ENCODE measurements at places on chromosomes 12 and 14.

DNA sequence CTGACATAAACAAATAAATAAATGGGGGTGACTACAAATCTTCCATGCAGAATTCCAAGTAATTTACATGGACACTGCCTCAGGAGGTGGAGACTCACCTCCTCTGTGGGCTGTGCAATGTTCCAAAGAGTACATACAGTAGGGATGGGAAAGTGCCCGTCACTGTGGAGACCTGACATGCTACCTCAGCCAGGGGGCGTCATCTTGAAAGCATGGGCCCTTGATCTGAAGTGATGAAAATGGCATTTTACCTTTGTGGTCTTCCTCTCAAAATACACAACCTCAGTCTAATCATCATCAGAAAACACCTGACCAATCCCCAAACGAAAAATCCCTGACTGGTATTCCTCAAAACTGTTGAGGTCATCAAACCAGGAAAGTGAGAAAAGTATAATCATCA, 48.4 kb downstream of the ANAPC7 start:
- DNase-seq: no peak

- no peak for DNase-seq
Observed at GRCh38 chr12:108853981-108854446, 3.4 kb downstream of the SSH1 start.

GRCh38 chr14:58969951-58970751, 218.3 kb upstream of the DAAM1 start:
- DNase-seq: no peak

DNA sequence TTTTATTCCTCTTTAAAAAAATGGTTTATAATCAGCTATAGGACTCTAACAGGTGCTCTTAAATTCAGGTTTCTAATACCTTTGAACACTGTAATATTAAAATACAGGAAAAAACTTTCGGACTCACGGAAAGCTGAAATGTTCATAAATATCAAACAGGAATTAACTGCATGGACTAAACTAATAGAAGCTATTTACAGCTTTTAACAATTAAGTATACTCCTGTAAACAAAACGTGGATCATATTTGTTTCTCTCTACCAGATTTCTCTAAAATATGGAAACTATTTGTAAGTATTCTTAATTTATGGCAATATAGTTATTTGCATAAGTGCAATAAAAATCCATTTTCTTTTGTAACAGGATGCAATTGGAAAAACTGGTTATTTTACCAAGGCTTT, 108.9 kb upstream of the RESF1 start:
- no peak for DNase-seq

- no peak for DNase-seq
Observed at GRCh38 chr12:48454667-48455066, 17.7 kb upstream of the ANP32D start.

DNA sequence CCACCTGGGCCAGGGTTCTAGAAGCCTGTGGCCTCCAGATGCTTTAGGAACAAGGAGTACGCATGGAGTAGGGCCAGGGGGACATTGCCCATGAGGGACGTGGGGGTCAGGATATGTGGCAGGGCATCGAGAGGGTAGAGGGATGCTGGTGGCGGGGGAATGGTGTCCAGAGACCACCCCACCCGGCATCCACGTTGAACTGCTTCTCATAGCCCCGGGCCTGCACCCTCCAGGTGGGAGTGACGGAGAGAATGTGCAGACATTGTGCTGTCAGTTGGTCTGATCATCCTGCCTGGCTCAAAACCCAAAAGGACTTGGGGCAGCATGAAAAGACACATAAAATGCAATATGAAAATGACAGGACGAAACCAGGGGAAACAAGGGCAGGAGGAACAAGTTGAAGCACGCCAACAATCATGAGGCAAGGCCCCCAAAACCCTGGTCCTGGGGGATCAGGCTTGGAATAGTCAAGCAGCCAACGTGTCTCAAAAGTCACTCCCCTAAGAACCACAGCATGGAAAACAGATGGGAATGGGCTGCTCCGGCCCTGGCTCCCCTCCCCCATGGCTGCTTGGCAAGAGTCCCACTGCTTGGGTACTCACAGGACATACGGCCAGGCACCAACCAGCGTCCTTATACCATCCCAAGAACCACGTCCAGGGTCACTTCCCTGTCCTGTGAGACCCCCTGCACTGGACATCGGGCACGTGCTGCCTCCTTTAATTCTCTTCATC, 117.9 kb downstream of the DICER1 start:
- no peak for DNase-seq

DNA sequence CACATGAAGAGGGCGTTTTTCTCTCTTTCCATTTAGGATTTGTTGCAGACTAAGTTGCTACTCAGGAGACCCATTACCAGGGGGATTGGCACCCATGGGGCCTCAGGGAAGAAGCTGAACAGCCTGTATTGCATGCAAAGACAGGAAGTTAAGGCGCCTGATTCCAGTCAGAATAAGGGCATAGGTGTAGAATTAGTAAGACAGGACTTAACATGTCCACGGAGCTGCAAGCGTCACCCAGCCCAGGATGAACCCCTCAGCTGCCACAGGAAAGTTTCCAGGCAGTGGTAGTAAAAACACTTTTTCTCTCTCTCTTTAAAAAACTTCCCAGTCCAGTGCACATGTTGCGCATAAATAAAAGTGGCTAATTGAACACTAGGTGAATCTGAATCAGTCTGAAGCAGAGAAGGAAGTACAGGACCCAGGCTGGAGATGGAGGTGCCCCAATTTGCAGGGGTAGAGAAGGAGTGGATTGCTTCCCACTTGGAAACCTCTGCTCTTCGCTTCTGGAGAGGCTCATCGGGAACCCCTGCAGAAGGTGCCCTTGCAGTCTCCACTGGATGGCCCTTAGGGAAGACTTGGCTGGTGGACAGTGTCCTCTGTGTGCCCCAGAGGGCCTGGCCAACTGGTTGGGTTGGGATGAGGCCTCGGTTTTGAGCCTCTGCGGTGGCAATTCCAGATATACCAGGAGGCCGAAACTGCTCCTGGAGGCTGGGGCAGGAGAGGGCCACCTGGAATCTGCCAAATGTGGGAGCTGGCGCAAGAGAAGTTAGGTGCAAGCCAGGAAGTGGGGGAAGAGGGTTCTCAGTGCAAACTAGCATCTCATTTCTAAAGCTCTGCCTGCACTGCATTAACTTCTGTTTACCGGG, 10.7 kb upstream of the TBX3 start:
- no peak for DNase-seq

- no peak for DNase-seq
Observed at GRCh38 chr14:63205044-63205575, 867 bp downstream of the RHOJ start.

GRCh38 chr12:12244341-12244740, 22.5 kb downstream of the LRP6 start:
- DNase-seq: no peak

- no peak for DNase-seq
Observed at GRCh38 chr12:47881826-47882427, 22.9 kb downstream of the VDR start.

- no peak for DNase-seq
Observed at GRCh38 chr12:108820707-108821406, 36.5 kb downstream of the SSH1 start.

- no peak for DNase-seq
Observed at GRCh38 chr12:1282670-1283315, 291.8 kb downstream of the ERC1 start.

- no peak for DNase-seq
Observed at GRCh38 chr14:88010331-88010730, 5.4 kb downstream of the GPR65 start.

GRCh38 chr12:31353750-31354708, 28.1 kb upstream of the SINHCAF start:
- DNase-seq: no peak

DNA sequence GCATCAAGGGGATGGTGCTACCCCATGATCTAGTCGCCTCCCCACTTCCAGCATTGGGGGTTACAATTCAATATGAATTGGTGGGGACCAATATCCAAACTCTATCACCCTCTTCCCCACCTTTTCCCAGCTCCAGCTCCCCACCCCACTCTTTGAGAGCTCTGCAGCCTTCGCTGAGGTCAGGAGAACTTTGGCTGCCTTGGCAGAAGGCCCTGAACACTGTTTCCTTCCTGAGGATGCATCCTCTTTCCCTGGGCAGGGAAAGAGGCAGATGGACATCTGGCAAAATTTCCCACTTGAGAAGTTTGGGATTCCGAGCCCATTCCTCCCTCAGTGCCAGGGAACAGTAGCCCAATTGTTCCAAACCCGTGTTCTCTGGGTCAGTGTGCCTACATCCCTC, 169.1 kb downstream of the TSPAN9 start:
- no peak for DNase-seq

DNA sequence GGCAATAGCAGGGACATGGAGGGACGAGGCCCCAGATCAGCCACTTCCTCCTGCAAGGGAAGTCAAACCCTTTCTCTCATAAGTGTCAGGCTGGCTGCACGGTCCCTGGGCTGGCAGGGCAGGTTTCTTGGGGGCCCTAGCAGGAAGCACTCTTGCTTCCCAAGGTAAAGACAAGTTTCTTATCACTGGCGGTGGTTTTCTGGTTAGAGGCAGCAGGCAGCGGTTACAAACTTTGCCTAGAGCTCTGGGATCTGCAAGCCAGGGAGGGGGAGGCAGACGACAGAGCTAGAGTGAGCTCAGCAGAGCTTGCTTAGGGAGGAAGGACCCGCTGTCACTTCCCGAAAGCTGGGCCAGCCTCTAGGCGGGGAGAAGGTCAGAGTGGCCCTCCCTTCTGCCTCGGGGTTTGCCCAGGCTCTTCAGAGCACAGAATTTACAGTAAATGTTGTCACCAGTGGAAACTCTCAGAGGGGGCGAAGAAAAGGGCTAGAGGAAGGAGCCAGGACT, 20.4 kb downstream of the BATF start:
- no peak for DNase-seq

GRCh38 chr14:32049361-32050088, 27.6 kb upstream of the ARHGAP5 start:
- DNase-seq: no peak

- DNase-seq: no peak
Observed at GRCh38 chr12:88393017-88393767, 187.1 kb downstream of the KITLG start.

GRCh38 chr12:110254971-110255540, 26.0 kb upstream of the ATP2A2 start:
- DNase-seq: no peak

DNA sequence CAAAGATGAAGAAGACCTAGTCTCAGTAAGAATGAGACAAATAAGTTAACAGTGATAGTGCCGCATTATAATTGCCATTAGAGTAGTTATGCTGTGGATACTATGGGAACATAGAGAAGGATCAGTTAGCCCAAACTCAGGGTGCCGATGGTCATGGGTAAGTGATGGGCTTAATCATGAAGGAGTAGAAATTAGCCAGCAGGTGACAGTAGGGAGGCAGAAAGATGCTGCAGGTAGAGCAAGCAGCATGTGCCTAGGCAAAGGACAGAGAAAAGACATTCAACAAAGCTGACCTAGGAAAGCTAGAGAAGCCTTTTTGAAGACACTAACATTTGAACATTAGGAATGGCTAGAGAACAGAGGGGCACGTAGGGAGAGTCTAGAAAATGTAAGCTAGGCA, 30.6 kb upstream of the PTPRQ start:
- DNase-seq: no peak

DNA sequence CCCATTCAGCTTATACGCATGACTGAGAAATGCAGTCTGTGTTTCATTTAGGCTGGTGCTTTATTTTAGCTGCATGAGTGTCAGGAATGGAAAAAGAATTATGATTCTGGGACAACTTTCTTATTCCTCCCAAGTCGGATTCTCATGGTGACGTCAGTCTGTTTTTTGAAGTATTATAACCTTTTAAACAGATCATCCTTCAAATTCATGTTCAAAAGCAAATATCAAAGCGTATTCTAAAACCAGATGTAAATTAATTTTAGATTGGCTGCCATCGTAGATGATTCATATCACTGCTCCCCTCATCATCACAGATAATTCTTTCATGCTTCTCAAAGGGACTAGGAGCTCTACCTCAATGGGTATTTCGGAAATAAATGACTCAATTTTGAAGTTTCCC, 15.0 kb downstream of the FNTB start:
- DNase-seq: no peak

GRCh38 chr14:89093083-89093730, 268.8 kb downstream of the TTC8 start:
- DNase-seq: no peak

- no peak for DNase-seq
Observed at GRCh38 chr12:94012071-94012470, 136.3 kb upstream of the PLXNC1 start.

- no peak for DNase-seq
Observed at GRCh38 chr12:74499192-74499591, 38.4 kb upstream of the ATXN7L3B start.

DNA sequence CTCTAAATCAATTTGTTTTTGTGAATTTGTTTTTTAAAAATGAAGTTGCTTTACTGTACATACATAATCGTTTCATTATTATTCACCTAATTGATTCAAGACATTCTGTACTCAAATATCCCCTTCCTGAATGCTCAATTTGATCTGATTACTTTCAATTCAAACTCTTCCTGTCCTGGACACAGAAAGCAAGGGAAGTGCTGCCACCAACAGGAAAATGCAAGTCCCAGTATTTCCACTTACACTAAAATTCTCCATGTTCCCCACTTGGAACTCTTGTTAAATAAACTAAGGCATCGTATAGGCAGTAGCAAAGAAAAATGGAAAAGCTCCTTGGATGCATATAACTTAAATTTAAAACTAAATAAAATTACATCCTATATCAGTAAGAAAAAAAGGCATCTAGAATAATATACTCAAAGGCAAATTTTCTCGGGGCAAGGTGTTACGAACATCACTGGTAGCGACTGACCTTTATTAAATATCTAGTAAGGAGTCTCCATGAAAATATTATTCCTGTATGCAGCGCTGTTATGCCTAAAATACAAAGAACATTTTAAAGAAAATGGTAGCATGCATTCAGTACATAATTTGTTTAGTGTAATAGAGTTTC, 72.0 kb upstream of the DBX2 start:
- no peak for DNase-seq

DNA sequence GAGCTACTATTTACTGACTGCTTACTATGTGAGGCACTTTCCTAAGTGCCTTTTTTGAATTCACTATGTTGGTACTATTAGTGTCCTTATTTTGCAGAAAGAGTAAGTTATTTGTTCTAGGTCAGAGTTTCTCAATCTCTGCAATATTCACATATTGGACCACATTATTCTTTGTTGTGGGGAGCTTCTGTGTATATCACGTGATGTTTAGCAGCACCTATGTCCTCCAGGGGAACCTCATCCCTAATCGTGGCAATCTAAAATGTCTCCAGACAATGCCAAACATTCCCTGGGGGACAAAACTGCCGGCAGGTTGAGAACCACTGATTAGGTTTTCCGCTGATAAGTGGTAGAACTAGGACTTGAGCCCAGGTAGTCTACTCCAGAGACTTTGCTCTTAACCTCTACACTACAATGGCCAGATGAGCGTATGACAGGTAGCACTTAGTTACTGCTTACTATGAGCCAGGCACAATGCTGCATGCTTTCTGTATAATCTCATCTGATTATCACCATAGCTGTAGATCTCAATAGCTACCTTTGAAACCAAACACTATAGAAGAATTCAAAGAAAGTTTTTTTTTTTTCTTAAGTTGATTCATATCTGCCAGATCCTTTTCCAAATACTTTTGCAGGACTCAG, 38.9 kb downstream of the NELL2 start:
- no peak for DNase-seq

All from progenitor cell of endocrine pancreas (in vitro differentiated cells).